Esophagus squamous epithelium (tissue), 5 donors: ENCODE measurements at places on chromosomes 5 and 9.

DNA sequence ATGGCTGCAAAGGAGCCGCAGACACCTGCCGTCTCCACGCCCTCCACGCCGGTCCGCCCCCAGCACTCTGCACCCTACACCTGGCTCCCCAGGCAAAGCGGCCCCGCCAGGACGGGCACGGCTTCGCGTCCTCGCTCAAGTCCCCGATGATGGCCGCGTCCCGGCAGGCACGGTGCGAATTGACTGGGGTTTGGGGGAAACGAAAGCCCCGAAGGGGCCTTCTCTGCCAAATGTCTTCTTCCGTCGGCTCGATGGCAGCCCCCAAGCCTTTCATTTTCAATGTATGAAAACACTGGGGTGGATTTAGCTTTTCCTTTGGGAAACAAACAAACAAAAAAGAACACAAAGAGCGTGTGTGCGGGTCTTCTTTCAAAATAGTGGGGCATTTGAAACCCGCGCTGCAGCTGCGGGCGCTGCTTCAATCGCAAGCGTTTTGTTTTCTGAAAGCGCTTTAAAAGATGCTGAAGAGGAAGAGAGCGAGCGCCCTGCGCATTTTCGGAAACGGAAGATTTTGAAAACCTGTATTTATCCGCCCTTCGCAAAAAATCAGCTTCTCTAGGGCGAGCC, 160.0 kb downstream of the RMI1 start:
- DNase-seq, result no peak

DNA sequence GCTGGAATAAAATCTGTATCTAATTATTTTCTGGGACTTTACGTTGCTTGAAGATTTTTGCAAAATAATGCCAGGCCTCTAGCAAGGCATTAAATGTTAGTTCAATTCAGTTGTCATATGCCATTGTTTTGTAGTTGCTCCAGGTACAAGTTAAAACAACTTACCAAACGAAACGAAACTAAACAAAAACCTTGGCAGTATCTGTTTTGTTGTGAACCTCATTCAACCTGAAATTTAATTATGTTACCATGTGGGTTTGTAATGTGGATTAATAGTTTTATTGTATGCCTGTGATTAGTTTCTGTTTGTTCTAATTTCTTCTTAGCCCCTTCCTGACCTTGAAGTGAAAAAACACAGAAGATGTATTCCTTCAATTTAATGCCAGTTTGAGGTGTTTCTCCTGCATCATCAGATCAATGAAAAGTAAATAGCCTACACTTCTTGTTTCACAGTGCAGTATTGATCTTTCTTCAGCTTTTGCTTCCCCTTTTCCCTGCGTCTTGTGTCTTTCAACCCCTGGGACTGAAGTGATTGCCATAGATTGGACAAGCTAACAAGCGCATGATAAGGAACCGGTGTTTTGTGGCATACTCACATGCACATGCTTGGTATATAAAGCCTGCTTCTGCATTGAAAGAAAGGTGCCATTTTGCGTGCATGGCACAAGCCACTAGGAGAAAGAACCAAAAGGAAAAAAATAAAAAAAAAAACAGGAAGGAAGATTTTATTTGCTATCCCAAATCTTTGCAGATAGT, 699.0 kb upstream of the ARRDC3 start:
- no peak for DNase-seq

GRCh38 chr5:1414311-1415058, 30.8 kb downstream of the SLC6A3 start:
- DNase-seq, result no peak

GRCh38 chr9:137412431-137412830, 10.5 kb downstream of the EXD3 start:
- no peak for DNase-seq

DNA sequence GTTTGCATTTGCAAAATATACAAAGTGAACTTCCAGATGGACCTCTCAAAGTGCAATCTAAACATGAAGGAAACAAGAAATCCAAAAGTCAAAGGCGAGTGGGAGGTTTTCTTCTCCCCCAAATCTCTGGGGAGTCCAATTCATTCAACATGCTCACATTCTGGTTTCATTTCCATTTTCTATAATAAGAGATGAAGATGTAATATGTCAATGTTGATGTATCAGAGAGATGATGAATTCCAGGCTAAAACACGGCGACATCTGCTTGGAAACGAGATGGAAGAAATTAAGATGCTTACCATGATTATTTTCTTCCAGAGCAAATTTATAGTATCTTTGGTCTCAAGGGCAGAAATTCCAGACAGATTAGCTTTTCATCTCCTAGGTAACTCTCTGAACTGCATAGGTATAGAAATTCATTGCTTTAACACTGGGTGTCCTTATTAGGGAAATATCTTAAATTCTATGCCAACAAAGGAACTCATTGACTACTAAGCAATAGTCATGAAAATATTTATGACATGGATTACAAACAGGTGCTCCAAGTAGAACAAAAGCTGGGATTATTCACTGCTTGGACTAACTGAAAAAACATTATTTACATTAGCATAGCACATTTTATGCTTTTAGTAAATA, 287.9 kb downstream of the SEC61B start:
- DNase-seq, result no peak

- no peak for DNase-seq
These were observed 11.6 kb upstream of the IL12B start for GRCh38 chr5:159341906-159342310.

GRCh38 chr5:143820451-143820850, 8.5 kb downstream of the HMHB1 start:
- DNase-seq, result no peak

GRCh38 chr5:149274939-149275338, 3.3 kb downstream of the AFAP1L1 start:
- DNase-seq, result no peak

DNA sequence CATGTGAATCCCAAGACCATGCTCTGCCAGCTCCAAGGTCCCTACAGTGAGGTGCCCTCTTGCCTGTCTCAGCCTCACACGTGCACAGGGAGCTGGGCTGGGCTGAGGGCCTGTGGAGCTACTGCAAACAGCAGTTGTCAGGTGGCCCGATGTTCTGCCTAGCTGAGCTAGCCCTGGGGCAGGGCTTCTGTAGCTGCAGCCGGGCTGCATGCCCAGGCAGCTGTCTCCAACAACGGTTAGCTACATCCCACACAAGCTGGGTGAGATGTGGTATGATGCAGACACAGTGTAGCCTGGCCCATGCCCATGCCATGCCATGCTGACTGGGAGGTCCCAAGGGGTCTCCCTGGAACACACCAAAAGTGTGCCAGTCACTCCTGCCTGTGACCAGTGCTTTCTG, 62.0 kb downstream of the MACROH2A1 start:
- no peak for DNase-seq

DNA sequence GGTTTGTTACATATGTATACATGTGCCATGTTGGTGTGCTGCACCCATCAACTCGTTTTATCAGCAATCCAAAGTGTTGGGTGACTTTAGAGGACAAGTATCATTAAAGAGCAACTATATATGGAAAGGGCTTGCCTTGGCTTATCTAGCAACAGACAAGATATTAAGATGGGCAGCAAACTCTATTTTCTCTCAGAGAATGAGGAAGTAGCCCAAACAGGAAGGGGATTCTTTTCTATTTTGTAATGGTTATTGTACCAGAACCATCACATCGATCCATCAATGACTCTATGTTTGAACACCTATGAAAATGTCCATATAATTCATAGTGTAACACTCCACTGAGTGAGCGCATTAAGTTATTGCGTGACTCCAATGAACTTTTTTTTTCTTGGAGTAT, 260.1 kb upstream of the SLC24A2 start:
- no peak for DNase-seq

- DNase-seq, result no peak
These were observed 47.8 kb downstream of the PAM start for GRCh38 chr5:102802708-102803458.

DNA sequence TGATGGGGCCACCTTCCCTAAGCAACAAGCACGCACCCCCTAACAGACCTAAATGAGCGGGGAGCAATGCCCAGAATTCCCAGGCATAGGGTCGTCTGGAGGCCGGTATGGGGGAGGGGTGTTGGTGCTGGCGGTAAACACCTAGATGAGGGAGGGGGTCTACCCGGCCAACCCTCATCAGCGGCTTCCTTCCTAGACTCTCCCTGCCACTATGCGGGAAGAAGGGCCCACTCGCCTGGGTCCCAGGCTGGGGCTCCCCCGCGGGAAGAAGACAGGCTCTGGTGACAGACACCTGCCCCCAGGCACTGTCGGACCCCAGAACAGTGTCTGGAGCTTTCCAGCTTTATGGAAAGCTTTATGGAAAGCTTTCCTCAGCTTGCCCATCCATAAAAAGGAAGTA, 519.0 kb upstream of the SEMA6A start:
- DNase-seq, result no peak

- DNase-seq, result no peak
These were observed 518.9 kb downstream of the CTNND2 start for GRCh38 chr5:11385251-11385900.

DNA sequence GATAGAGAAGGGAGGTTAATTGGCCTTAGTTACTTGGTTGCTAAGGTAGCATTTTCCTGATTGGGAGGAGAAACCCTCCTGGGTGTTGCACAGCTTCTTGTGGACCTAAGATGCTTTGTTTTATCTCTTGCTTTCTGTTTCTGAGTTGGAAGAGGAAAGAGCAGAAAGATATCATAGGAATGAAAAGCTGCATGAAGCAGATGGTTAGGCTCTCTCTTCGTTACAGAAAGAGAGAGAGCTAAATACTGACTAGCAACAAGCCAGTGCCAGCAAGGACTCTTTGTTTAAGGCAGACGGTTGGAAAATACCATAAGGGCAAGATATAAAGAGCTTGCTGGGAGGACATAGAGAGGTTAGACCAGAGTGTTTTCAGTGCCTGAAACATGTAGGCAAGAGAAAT, 103.1 kb downstream of the ATG10 start:
- no peak for DNase-seq

- DNase-seq, result no peak
These were observed 51.5 kb upstream of the SH3PXD2B start for GRCh38 chr5:172505845-172506244.

GRCh38 chr5:108206707-108207106, 175.2 kb downstream of the FBXL17 start:
- no peak for DNase-seq

DNA sequence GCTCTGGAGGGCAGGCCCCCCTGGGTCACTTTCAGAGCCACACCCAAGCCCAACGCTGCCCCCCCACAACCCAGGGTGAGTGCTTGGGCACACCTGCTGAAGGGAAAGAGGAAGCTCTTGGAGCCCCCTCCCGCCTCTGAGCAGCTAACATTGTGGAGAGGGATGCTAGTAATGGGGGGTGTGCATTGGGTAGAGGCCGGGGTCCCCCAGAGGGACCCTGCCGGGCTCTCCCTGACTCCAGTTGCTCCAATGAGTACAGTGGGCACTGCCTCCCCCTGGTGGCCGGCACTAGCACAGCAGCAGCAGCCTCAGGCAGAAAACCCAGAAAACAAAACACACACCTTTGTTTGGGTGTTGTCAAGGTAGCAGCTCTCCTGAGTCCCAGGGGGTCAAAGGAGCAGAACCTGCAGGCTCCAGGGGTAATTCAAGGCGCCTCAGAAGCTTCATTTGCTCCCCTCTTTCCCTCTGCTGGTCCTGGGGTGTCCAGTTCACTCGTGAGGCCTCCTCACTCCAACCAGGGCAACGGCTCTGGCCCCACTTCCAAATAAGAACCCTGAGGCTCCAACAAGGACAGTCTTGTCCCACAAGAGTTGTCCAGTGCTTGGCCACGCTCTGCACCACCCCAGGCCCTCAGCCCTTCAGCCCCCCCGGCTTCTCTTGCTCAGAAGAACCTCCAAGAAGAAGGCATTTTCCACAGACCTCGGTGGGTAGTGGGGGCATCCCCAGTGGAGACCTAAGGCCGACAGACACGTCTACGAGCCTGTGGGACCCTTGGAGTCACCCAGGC, 16.1 kb downstream of the GBGT1 start:
- no peak for DNase-seq

GRCh38 chr5:995318-995717, 13.3 kb upstream of the NKD2 start:
- DNase-seq, result no peak

DNA sequence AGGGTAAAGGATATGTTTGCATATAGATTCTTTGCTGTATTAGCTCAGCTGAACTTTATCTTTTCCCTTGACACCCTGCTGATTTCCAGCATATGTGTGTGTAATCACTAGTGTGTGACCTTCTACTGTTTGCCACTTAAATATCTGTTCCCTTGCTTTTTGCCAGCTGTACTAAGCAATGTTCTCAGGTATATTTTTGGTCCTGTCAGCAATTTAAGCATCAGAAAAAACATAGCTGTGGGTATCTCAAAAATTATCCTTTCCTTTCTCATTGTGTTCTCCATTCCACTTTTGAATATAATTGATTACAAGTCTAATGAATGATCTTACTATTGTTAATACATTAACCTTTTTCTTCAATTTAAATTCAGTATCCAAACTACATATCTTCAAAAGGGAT, 59.2 kb upstream of the CDH10 start:
- DNase-seq, result no peak

GRCh38 chr9:122347348-122348287, 23.2 kb upstream of the PTGS1 start:
- DNase-seq, result no peak
